HCT116 (cell line): ENCODE measurements at places on chromosomes 5 and 9.

GRCh38 chr9:88745276-88746001, 210.5 kb downstream of the NXNL2 start:
- no peak for DNase-seq

DNA sequence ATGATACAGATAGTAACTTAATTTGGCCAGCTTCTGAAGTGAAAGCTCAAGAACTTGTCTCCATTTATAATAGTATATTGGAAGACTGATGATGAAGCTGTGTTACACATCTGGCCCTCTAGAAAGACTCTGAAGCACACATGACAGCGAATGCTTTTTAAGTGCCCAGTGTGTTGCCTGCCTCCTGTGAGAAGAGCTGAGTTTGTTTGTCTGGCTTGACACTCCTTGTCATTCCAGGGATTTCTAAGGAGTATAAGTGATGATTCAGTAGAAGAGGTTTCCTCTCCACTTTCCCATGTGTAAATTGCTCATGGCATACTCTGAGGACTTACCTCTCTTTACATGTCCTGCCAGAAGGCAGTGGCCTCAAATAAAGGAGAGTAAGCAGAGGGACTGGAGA, 30.4 kb upstream of the LRRTM2 start:
- no peak for DNase-seq

DNA sequence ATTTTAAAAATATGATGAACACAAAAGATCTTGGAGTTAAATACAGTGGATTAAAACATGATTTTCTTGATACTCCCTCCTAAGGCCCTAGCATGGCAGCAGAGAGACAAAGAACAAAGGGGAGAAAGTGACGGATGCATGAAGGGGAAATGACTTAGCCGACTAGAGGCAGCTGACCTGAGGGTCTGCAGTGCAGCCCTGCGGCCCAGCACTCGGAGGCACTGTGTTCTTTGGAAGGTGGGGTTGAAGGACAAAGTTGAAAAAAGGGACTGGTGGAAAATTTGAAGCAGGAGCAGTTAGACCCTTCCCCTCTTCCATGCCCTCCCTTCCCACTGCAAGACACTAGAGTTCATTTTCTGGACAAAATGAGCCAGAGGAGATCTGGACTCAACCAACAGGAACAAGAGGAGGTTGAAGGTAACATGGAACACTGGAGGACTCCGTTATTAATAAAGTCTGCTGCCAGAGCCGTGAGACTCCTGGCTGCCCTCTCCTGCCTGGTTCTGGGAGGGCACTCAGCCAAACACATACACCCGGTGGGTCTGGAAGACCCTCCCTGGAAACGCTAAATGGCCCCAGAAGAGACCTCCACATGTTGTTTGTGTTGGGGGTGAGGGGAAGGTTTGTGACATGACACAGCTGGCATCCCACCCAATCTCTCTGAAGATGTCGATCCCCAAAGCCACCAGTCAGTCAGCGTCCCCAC, 98.1 kb downstream of the JMY start:
- no peak for DNase-seq

- DNase-seq, result no peak
These were observed 143.6 kb upstream of the EFNA5 start for GRCh38 chr5:107814183-107814827.

DNA sequence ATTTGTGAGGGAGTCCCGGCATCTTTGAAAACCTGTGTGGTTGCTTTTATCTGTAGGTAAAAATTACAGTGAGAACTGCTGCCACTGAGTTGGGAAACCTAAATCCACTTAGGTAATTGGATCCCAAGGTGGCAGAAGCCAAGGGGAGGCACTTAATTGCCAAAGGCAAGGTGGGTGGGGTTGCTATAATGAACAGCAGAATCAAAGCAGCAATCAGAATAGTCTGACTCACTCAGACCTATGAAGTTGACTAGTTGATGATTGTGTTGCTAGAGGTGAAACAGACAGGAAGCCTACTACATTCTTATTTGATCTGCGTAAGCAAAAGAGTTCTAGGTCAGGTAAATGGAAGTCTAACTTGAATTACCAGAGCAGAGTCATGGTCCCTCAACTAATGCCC, 17.3 kb upstream of the BICD2 start:
- DNase-seq, result no peak

DNA sequence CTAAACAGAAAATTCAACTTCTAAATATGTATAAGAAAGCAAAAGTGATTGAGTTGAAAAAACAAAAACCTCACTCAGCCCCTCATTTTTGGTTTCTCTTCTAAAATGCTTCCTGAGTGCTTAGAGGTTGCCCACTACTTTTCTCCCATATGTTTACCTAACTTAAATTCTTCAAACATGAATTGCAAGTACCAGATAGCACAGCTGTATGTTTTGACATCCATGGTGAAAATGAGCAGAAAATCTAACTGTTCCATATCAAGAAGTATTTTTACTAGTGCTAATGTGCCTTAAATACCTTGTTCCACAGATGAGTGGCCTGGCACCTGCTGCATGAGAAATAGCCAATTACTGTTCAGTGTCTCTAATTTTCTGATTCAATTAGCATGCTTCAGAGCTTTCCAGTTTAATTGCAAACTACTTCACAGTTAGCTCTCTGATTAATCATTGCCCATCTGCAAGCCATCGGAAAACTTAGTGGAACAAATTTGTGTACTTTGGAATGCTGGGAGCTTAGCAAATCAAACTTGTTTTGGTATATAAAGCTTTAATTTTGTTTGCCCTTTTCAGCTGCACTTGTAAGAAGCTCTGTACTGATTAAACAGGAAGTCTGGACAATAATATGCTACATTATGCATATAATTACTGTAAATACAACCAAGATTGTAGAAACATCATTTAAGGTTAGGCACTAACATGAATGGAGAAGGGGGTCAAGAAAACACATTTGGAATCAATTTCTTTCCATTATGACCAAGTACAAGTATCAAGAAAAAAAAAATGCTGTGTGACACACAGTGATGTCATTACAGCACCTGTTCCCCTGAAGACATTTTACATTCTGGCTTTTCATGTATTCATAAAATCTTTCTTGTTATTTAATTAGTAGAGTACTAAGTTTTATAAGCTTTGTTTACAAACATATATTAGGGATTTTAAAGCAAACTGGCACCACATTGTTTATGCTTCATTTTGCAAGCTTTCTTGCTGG, 65.6 kb downstream of the POU5F2 start:
- DNase-seq, result no peak

GRCh38 chr5:109326919-109327318, 82.9 kb downstream of the PJA2 start:
- no peak for DNase-seq

- DNase-seq, result no peak
These were observed 8.8 kb downstream of the RXRA start for GRCh38 chr9:134335061-134335460.

DNA sequence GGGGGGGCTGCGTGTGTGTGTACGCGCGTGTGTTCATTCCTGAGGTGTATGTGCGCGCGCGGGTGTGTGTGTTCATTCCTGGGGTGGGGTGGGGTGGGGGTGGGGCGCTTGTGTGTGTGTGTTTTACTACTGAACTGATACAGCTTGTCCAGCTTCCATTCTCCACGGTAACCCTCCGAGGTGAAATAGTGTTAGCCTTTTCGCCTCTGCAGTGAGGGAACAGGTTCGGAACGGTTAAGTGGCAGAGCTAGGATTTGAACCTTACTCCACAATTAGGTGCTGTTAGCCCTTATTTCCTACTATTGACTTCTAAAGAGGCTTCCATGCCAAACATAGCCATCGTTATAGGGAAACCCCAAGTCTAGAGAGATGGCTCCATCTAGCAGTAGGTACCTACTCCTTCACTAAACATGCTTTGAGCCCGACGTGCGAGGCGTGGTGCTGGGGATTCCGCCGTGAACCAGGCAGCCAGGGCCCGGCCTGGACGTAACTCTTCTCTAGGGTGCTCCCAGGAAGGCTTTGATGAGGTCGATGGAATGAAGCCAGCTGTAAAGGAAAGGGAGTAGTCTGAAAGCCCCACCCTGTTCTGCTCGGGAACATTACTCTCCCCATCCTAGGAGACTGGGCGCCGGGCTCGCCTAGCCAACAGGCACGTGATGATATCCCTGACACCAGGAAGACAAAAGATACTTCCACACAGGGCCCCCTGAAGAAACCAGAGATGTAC, 782 bp upstream of the SKP1 start:
- DNase-seq, result peak; percentile 59

GRCh38 chr9:9102295-9102694, 1302.7 kb upstream of the DMAC1 start:
- no peak for DNase-seq

GRCh38 chr9:17556255-17556654, 22.6 kb upstream of the SH3GL2 start:
- DNase-seq, result no peak

DNA sequence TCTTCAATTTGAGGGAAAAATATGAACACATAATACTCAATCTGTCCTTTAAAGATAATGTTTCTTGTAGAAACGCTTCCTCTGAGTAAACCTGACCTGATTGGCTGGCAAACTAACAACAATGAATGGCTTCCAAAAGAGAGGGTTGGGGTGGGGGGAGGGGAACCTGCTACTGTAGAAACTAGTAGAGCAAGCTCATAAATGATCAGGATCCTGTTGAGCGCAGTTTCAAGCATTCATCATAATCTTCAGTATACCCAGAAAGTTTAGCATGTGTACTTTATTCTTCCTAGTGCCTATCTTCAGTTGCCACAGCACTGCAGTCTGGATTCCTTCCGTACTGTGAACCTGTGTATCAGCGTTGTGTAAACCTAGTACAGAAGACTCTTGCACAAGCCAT, 63.0 kb upstream of the FCHO2 start:
- no peak for DNase-seq

DNA sequence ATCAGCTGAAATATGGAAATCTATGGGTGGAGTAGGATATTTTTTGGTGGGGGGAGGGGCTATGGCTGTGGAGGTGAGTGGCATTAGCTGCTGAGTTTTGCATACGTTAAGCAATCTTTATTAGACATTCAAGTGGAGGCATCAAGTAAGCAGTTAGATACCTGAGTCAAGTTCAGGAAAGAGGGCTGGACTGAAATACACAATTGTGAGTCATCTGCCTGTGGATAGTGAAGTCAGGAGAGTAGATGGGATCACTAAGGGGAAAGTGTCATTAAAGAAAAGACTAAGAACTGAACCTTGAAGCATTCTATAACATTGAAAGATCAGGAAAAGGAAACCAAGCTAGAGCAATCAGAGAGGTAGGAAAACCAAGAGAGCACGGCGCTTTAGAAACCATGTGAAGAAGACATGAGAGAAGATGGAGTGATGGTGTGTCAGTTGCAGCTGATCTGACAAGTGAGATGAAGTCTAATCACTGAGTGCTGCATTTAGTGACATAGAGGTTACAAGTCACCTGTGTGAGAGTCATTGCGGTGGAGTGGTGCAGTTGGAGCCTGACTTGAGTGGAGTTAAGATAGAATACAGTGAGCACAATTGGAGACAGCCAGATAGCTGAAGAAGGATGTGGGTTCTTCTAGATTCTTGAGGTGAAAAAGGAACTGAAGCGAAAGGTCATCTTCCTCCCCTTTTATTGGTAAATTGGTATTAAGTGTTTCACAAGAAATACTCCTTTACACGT, 88.7 kb downstream of the PIP5K1B start:
- no peak for DNase-seq

GRCh38 chr9:91716239-91716638, 233.8 kb downstream of the ROR2 start:
- DNase-seq, result no peak

DNA sequence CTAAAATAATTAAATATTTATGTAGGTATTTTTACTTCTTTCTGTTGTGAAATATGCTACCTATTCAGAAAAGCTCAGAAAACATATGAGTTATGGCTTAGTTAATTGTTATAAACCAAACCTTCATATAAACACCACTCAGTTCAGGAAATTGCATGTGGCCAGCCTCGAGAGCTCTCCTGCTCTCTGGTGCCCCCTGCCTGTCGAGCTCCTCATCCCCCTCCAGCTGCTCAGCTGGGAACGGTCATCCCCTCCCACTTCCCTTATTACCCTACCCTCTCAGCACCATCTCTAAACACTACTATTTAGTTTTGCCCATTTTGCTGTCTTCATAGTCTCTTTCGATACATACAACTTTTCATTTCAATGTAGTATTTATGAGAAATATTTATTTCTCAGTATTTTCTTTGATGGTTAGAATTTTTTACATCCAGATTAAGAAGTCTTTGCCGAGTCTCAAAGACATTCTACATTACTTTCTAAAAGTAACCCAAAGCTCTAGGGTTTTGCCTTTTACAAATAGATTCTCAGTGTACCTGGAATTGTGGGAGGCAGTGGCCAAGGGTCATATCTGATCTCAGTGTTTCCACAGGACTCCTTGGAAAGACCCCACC, 51.2 kb upstream of the SEMA4D start:
- peak; percentile 52 for DNase-seq

- DNase-seq, result peak; percentile 37
These were observed 848 bp downstream of the RAD50 start for GRCh38 chr5:132557478-132558172.

DNA sequence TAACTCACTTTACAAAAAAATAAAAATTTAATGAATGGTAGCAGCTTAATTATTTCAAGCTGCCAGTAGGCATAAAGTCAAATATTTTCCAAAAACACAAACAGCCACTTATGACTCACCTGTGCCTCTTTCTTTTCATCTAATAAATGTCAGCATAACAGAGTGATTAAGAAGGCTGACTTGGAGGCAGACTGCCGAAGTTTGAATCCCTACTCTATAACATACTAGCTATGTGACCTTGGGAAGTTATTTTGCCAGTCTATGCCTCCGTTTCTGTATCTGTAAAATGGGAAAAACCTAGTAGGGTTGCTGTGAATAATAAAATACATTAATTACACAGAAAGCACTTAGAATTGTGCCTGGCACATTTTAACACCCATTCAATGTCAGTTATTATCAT, 33.8 kb downstream of the FANCC start:
- no peak for DNase-seq

GRCh38 chr5:114249823-114250222, 112.0 kb upstream of the KCNN2 start:
- no peak for DNase-seq

- no peak for DNase-seq
These were observed 353.5 kb downstream of the ENC1 start for GRCh38 chr5:74286734-74287695.

- no peak for DNase-seq
These were observed 9.5 kb downstream of the GRHPR start for GRCh38 chr9:37432020-37432419.

GRCh38 chr5:176902102-176902814, 3.1 kb upstream of the HK3 start:
- no peak for DNase-seq

DNA sequence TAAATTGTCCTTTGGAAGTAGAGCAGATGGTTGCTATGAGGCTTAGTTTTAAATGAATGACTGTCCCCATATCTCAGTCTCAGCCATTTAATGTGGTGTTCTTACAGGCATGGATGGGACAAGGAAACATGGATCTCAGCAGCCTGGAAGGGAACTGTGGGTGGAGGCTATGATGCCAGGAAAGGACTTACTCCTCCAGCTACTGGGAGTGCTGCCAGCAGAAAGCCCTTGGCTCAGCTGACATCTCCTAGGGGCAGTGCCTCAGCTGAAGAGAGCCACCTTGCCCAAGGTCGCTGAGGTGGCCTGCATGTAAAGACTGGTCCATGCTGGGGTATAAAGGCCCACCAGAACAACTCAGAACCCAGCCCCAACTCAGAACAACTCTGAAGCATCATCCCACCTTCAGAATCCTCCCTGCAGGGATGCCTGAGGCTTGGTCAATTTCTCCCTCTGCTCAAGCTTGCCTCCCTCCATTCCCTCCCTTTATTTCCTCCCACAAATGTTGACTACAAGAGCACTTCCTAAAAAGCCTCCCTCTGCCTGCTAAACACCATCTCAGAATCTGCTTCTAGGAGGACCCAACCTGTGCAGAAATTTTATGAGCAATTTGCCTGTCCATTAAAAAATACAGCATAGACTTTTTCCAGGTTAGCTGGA, 1.8 kb upstream of the PDE8B start:
- DNase-seq, result no peak
